ENCODE measurements at places on chromosomes 12 and 14. TPM values are rescaled to one million over a fixed set of nuclear protein-coding genes. Genes with fewer than 3 reads are reported as not detected.

DNA sequence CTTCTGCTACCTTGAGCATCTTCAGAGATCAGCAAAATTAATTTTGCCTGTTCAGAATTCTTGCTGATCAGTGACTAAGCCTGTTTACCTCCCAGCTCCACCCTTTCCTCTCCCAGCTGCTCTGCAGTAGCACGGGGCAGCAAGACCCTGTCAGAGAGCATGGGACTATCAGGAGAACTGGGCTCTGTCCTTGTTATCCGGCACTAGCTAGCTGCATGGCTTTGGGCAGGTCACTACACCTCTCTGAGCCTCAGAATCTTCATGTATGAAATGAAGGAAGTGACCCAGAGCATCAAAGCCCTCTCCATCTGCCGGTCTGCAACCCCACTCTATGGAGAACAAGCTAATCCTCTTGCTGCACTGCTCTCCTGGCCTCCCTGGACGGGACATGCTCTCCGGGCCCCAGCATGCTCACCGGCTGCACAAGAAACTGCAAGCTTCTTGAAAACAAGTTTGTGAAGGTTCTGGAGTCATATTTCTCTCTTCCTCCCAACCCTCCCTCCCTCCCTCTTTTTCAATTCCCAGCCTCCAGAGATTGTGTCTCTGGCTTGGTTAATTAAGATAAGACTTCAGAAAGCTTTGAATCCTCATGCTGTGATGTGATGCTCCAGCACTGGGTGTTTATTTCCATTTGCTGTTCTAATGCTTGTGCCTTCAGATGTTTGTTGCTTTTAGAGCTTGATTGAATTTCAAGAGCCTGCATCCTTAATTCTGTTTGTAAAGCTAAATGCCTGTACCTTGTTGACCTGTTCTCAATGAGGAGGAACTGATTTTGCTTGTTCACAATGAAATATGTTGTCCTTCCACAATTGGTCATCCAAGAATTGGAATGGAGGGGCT is 101.1 kb downstream of the CRACR2A start:
- H3K4me1 ChIP-seq = no peaks in the 10 kb centered on the region
- DNase-seq = no peak
- peaks cover 11% of the 10 kb centered on the region for H3K36me3 ChIP-seq
- H3K4me3 ChIP-seq = no peak overlapping the region
- no peaks in the 10 kb centered on the region for H3K27me3 ChIP-seq

GRCh38 chr14:100147181-100147631 is 12.2 kb downstream of the DEGS2 start:
- H3K27ac ChIP-seq = no peak overlapping the region
- no peaks in the 10 kb centered on the region for H3K27me3 ChIP-seq
- H3K4me3 ChIP-seq = no peak overlapping the region
- peaks cover 54% of the 10 kb centered on the region for H3K4me1 ChIP-seq

MMP17 gene
- 1.7 TPM for total RNA-seq

PIANP gene
- 0.19 TPM for total RNA-seq
